ENCODE measurements at places on chromosomes 13 and 19.

DNA sequence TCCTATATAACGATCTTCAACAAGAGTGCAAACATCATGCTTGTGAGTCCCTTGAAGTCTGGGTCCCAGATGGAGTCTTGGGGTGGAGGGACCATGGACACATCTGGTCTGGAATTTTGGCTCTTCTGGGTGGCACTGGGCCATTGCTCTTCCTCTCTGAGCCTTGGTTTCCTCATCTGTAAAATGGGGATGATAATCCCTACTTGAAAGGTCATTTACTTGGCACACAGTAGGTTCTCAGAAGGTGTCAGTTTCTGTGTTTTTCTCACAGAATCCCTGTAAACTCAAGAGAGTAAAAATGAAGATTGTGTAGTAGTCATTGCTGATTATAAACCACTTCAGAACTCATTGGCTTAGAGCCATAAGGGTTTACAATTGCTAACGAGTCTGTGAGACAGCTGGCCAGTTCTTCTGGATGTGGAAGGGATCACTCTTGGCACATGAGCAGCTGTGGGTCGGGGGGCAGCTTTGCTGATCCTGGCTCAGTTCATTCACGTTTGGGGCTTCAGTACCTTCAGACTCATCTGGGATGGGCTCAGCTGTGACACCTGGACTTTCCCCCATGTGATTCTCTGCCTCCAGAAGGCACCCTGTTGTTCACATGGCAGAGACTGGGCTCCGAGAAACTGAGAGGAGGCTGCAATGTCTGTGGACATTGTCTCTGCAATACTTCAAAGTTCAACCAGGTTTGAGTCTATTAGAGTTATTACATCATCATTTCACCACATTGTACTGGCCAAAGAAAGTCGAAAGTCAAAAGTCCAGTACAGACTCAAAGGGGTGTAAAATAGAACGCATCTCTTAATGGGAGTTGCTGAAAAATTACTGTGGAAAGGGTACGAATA is 7.8 kb downstream of the CYP4F12 start:
- DNase-seq: no peak

DNA sequence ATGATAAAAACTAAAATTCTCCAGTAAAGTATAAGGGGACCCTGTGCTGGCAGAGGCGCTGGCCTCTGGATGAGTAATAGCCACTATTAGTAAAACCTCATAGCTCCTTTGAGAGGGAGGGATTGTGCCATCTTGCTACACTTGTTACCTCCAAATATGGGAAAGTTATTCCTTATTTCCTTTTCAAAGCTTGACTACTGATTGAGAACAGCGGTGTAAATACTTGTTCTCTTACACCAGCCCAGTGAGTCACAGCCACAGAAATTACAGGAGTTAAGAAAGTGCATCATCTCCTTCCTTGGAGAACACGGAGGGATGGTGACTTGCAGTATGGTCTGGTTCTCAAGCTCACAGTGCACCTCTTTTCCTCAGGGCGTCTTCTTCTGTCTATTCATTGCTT is 379.0 kb downstream of the EFNB2 start:
- DNase-seq: no peak

DNA sequence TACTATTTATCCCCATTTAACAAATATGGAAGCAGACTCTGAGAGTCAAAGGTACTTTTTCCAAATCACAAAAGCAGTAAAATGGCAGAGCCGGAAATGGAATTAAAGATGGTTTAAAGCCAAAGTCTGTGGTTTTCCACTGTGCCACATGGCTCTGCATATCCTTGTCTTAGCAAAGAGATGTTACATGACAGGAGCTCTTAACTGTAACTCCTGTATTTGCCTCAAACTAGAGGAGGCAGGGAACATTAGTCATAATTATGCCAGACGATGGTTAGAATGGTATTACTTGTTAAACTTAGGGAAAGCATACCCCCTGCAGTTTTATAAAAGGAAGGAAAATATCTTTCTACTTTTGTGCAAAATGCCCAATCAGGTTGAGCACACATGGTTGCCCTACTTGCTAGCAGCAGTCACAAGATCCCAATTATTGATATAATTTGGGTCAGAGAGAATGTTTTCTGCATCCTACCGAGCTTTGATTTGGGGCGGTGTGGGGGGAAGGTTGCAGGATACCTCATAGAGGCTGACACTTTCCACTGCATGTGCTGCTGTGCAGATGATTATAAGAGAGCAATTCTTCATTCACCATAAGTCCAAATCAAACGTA is 42.0 kb upstream of the MAB21L1 start:
- no peak for DNase-seq

DNA sequence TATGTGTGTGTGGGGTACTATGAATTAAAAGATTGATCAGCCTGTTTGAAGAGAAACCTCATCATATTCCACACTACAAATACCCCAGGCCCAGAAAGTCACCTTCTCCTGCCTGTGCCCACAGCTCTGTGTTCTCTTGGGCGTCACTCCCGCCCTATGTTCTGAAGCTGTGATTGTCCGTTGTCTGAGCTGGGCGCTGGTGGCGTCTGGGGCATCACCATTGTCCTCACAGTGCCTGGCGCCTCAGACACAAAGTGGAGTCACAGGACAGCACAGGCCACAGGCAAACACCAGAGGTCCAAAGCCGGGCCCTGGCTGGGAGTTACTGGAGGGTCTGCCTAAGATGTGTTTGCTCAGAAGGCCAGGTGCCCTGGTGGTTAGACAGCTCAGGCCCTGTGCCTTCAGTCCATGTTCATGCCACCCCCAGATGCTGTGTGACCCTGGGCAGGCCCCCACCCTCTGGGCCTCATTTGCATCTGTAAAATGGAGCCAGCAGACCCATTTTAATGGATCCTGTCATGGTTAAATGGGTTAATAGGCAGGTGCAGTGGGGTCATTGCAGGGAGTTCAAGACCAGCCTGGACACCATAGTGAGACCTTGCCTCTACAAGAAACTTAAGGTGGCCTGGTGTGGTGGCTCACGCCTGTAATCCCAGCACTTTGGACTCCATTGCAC is 34.5 kb downstream of the DNM2 start:
- no peak for DNase-seq

GRCh38 chr13:49731766-49732165 is 40.5 kb upstream of the EBPL start:
- DNase-seq: no peak

DNA sequence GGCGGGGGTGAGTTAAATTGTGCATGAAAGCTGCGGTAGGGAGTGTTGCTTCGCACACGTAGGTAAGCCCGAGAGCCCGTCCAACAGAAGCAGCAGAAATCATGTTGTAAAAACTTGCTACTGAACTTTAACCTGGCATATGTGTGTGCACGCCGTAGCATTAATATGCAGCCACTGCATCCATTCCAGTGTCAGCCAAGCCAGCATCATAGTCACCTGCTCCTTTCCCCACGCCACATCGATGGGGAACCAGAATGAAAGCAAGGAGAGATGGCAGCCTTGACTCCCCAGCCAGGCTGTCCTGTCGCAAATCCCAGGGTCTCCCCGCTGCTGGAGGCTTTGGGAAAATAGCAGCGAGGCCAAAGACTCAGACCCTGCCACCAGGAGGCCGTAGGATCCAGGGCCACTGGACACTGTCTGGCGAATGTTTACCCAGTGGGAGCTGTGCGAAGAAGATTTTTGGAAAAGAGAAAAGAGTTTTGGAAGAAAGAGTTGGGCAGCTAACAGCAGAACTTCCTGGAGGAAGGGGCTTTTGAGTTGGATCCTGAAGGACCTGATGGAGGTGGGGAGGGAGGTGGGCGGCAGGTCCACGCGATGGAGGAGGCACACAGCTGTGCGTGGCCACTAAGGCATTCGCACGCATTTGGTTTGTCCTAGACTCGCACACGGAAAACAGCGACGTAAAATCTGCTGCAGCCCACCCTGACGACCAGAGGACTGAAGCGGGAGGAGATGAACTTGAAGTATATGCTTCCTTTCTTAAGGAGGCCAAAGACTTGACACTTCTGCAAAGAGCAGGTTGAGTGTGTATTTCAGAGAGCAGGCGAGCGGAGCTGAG is 48.7 kb upstream of the RANBP3 start:
- DNase-seq: no peak

DNA sequence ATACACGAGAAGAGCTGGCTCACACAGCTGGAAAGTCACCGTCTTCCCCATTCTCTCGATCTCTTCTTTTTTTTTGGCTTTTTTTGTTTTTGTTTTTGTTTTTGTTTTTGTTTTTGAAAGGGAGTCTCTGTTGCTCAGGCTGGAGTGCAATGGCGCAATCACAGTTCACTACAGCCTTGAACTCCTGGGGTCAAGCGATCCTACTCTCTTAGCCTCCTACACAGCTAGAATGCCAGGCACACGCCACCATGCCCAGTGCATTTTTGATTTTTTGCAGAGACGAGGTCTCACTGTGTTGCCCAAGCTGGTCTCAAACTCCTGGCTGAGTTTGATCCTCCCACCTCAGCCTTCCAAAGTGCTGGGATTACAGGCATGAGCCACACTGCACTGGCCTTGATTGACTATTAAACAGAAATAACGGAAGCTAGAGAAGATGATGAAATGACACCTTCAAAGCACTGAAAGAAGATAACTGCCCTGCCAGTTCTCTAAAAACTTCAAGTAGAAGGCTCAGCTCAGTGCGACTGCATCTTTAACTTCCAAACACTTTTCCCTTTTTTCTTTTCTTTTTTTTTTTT is 4.0 kb downstream of the FXYD3 start:
- DNase-seq: no peak

DNA sequence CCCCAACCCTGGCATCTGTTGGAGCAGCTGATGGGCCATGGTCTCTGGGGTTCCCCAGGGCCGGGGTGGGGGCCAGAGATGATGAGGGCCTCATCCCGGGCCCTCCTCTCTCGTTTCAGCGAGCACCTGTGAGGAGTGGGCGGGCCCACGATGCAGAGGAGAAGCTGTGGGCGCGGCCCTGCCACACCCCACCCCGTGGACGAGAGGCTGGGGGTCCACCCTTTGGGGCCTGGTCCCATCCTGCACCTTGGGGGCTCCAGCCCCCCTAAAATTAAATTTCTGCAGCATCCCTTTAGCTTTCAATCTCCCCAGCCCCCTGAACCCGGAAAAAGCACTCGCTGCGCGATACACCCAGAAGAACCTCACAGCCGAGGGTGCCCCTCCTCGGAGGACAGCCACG is 5.6 kb downstream of the HMG20B start:
- no peak for DNase-seq

- DNase-seq: no peak
Observed at GRCh38 chr19:6092329-6093286, 17.7 kb downstream of the RFX2 start.

DNA sequence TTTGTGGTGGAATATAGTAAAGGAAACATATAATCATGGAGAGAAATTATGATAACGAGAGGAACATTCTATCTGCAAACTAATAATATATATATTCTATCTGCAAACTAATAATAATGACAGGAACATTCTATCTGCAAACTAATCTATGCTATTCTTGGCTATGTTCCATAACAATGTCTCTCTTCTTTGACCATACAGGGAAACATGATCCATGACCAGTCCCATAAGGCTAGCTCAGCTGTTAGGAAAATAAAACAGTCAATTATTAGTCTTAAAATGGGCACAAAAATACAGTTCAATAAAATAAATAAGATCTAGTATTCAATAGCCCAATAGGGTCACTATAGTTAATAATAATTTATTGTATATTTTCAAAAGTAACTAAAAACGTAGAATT is 707.8 kb upstream of the PCDH20 start:
- DNase-seq: no peak

DNA sequence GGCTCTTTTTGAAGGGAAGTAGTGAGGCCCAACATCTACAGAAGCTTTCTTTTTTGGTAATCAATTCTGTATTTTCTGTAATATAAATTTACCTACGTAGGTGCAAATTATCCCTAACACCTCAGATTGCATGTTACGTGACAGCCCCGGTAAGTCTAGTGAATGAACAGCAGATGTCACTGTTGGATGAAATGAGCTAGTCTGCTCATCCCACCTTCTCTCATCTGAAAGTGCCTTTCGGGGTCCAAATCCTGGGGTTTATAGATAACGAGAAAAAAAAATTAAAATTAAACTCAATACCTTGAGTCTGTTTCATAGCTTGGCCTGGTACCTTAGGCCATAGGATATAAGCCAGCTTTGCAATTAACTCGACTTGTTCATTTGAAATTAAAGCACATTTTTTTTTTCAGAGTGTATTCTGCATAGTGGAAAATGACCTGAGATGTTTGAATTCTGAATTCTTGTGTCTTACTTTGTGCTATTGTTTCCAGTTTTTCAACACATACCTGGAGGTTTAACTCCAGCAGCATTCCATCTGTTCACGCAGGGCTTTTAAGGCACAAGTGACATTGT is 548.2 kb downstream of the GPC5 start:
- no peak for DNase-seq

DNA sequence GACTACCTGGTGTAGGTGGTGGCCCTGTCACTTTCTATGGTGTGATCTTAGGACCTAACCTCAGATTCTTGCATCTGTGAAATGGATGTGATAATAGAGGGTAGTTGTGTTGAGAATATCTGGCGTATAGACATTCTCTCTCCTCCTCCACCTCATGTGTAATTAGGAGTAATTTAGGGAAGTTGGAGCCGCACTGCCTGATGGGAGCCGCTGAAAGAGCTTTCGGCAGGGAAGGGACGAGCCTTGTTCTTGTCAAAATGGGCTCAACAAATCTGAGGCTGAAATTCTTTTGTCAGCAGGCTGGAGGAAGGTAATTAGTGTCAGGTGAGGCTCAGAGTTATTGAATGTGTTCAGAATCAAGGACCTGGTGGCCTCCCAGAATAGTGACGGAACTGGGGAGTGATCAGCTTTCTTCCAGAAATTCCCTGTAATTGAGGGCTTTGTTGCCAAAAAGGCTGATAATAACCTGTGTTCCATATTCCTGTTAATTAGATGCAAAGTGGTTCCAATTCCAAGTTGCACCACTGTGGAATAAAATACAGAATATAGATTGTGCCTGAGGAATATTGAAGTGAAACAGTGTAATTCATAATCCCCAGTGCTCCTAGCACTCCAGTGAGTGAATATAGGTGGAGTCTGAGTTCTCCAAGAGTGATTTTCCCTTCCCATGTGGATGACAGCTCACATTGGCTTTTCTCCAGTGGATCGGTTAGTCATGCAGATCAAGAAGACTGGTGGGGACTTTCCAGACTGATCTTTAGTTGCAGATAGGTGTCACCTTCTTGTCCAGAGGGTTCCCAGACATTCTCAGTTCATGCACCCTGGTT is 47.5 kb downstream of the SPATA13 start:
- no peak for DNase-seq

DNA sequence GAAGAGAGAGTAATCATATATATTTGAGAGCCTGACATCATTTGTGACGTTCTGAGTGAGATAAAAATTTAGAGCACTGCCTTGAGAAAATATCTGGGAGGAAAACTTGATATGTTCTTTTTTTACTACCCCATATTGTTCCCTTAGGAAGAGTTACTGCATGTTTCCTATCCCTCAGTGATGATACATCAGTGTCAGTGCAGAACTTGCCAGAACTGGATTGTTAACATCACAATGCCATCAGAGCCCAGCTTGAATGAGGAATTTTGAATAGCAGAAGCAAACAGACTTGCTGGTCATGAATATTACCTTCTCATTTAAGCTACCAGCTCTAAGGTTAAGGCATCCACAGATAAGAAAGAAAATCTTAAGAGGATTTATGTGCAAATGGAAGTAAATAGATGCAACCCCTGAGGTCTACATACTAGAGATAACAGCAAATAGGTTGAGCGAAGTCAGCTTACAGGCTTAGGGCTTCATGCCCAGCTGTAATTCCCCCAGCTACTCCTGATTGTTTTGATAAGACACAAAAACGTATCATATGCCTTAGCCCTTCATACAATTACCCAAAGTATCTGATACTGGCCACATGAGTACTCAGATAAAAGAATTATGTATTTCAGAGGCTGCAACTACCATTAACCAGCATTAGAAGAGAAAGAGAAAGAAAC is 313.7 kb upstream of the ATXN8OS start:
- no peak for DNase-seq

Data from activated effector memory CD4-positive, alpha-beta T cell treated with Interleukin-2 at 50 U/mL for 16 hours (primary cell).